ENCODE measurements at places on chromosomes 11 and 22.

GRCh38 chr11:63761931-63762653 lies 6.5 kb downstream of the ZFTA start:
- DNase-seq, result no peak

- no peak for DNase-seq
Measured at GRCh38 chr11:114827736-114828135, 149.4 kb downstream of the NXPE2 start.

- no peak for DNase-seq
Measured at GRCh38 chr11:102488208-102488607, 35.6 kb upstream of the TMEM123 start.

DNA sequence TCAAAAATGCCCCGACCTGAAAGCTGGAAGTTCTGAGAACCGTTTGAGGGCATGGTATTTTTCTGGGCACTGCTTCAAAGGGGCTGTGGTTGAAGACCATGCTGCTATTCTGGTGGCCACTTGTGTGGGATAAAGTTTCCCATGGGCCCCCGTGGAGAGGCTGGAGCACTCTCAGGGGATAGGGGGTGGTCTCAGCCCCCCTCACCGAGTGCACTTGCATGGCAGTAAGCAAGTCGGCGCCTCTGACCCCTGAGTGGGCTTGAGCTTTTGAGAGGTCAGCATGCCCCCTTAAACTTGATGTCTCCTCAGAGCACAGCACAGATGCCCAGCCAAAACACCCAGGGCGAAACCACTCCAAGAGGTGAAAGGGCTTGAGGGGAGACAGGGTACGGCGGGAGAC lies 35.6 kb downstream of the TIMP3 start:
- no peak for DNase-seq

- no peak for DNase-seq
Measured at GRCh38 chr11:6319001-6319703, 1.1 kb downstream of the CAVIN3 start.
